Stimulated activated CD8-positive, alpha-beta memory T cell treated with anti-CD3 and anti-CD28 coated beads, Interleukin-15, amount 100 ng/mL, for 4 hours (primary cell): ENCODE measurements at places on chromosomes 2 and 18.

DNA sequence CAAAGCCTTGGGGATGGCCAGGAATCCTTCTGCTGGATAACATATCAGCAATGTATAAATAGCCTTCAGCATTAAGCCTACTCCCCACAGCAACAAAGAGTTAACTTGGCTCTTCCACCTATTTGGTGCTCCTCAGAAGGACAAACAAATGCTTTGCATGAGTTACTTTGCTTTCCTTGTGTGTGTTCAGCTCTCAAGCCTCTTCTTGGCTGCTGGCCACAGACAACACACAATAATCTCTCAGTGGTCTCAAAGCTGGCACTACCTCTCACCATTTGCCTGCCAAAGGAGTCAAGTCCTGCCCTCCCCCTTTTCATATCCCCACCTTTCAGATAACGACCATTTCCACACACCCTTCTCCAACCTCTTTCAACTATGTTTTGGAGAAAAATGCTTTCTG, 17.5 kb downstream of the FTCDNL1 start:
- DNase-seq: no peak

- DNase-seq: no peak
These were observed 56.2 kb downstream of the COBLL1 start for GRCh38 chr2:164785457-164785856.

GRCh38 chr2:44777036-44777435, 164.5 kb upstream of the SIX3 start:
- DNase-seq: no peak

DNA sequence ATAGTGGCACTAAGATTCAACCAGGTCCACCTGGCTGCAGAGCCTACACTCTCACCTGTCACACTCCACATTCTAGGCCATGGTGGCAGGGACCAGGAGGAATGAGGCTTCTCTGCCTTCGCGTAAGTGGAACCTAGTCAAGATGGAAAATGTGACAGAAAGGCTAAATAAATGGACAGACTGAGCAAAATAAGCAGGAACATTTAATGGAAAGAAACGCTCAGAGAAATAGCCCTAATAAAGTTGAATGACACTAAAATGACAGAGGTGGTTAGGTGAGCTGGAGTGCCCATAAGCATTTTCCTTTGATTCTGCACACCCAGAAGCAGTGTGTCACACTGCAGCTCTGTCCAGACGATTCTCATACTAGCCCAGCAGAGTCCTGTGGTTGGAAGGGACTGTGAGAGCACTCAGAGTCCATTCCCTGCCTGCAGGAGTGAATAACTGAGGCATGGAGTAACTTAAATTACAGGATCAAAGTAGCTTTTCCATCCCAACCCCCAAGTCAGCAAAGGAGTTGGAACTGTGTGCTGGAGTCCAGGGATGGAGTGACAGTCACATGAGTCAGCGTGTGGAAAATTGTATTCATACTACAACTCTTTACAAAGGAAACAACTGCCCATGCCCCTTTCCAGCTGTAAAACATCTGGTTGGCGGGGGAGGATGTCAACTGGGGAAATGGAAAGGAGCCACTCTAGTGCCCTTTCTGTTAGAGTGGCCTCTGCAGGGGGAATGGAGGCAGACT, 105.4 kb upstream of the LGALSL start:
- DNase-seq: no peak

- no peak for DNase-seq
These were observed 144.3 kb upstream of the BOD1L2 start for GRCh38 chr18:57002627-57003026.

DNA sequence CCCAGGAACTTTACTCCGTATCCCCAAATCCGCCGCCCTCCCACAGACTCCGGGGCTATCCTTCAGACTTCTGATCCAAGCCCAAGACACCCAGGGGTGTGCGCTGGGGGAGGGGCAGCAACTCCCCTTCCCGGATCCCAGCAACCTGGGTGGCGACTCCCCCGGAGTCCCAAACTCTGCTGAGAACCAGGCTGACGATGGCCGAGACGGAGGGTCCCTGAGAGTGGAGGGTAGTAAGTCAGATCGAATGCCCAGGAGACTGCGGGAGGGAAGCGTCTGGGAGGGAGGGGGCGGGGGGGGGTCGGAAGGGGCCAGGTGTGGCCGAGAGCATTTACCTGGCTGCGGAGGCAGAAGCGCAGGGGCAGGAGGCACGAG, 7.0 kb upstream of the TNS1 start:
- no peak for DNase-seq

DNA sequence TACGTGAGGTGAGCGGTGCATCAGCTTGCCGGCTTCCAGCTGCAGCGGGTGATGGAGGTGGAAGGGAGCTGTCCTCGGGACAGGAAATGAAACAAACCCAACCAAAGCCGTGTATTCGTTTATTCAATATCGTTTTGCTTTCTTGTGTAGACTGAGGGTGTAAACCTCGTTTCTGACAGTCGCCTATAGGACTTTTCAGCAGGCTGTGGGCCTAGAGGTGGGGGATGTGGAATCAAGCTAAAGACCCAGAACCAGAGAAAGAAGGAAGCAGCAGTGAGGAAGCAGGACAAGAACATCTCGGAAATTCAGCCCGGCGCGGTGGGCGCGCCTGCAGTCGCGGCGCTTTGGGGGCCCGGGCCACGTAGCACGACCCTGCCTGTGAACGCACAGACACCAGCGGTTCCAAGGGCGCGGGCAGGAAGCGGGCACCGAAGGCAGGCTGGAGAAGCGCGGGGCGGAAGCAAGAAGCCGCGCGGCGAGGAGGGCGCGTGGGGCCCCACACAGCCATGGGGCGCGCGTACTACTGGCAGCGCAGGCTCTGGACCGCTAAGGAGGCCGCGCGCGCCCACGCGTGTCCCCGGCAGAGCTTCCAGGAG, 755 bp upstream of the ATP9B start:
- no peak for DNase-seq

DNA sequence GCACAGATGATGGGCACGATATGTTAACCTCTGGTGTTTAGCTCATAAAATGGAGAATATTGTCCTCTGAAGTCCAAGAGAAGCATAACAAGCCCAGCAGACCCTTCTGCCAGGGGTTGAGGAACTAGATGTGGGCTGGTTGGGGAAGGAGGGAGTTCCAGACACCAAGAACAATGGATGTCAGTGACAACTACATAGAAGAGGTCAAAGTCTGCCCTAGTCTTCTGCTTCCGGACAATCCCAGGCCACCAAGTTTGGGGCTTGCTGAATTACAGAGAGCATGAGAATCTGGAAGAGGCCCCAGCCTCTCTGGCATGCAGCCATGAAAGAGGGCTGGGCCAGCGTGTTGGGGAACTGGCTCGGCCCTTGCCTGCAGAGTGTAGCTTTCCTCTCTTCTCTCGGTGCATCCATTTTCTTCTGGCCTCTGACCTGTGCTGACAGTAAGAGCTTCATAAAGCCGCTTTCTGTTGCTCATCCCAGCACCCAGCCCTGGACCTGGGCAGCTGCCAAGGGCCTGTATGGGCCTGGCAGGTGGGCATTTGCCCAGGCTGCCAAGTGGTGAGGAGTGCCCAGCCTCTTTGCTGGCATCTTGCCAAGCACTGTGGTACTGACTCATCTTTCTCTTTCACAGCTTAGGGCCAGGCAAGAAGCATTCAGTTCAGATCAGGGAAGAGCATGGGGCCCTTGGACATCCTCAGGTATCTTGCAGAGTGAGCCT, 14.6 kb upstream of the LAPTM4A start:
- no peak for DNase-seq

DNA sequence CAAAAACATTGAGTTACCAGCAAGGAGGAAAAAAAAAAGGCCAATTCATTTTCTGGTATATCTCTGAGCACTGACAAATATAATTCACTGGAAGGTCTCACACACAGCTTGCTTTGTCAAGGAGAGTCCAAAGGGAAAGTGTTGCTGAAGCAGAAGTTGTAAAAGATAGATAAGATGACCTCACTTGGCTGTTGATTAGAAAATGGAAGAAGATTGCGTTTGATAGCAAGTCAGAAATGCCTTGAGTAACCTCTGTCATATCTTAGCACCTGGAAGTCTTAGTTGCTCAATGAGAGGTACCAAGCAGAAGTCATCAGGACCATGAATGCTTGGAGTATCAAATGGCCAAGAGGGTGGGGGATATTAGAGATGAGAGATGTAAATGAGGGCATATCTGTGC, 105.2 kb downstream of the FSHR start:
- no peak for DNase-seq

DNA sequence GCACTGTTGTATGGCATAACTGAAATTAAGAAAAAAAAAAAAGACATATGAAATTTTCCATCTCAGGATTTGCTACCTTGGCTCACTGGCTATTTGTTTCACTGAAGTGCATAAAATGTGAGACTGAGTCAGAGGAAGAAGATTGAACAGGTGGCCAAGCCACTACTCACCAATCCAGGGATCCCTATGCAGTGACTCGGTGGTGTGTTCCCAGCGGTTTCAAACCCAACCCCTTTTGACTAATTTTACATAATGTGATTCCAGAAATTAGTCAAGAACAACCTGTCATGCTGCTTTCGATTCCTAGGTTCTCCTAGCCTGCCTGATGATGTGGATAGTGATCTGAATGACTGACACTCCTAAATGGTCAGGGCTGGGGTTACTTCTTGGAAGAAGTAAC, 77.3 kb downstream of the KLHL14 start:
- DNase-seq: no peak

DNA sequence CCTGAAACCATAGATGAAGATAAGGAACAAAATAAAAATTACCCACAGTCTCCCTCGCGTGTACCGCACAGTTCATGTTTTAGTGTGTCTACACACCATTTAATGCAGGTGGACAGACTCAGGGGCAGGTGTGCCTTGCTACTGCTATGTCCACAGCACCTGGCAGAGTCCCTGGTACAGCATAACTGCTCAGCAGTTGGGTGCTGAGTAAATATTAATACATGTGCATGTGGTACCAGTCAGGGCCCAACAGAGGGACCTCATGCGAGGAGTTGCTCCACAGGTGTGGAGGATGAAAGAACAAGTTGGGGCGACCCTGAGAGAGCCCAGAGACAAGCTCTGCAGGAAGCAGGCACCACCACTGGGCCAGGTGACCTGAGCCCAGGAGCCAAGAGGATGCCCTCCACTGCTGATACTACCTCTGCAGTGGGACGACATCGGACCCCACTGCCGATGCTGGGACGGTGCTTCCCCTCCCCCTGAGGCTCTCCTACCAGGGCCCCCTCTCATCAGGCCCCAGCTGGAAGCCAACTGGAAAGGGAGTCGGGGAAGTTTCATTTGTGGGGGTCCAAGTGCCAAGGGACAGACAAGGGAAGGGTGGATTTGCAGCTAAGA, 100.8 kb downstream of the NEDD4L start:
- no peak for DNase-seq

GRCh38 chr2:104853534-104854497, at the start of gene POU3F3:
POU3F3 (plus strand) TSS chr2:104854115; CDS start chr2:104855511, 1,396 bp downstream.
- DNase-seq: no peak

DNA sequence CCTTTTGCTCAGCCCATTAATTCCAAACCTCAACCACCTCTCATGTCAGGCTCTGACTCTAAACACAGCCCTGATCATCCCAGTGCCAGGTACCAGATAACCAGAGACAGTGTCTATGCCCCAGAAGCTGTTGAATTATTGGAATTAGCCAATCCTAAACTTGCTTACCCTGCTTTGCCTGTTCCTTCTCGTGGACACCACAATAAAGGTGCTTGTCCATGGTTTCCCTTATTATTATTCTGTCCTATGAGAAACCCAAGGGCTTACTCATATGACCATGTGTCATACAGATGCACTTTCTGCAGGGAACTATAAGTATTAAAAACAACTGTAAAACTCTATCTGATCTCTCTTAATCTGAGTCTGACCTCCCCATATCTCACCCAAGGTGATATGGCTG, 2193.8 kb upstream of the PIK3C3 start:
- DNase-seq: no peak

DNA sequence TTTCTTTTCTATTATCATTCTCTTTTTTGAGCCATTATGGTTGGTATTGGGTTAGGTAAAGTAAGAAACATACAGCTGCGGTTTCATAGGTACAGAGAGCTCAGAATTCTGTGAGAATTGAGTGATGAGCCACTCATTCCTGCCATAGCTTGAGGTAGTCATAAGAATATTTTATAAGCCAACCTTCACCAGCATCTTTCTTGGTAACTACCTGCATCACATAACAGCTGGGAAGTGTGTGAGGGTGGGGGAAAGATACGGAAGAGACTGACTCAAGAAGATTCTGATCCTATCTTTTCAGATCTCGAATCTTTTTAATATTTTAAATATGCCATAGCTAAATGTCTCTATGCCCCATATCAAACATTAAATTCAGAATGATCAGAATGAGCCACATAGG, 313.8 kb upstream of the DDX18 start:
- DNase-seq: no peak

DNA sequence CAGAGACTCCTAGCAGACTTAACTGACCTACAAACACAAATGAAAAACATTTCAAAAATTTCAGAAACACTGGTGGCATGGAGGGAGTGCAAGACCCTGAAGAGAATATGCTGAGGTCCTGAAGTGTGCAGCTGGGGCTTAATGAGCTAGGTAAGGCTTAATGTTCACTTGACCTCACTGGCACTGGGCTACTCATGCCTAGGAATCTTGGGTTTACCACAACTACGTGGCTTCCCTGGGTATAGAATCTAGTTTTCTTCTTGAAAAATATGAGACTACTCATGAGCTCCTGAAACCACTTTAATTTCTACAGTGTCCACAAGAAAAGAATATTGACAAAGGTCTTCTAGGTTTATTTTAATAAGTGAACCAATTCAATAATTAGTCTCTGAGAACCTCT, 139.8 kb downstream of the HNMT start:
- no peak for DNase-seq
